Epithelial cell of proximal tubule (primary cell): ENCODE measurements at places on chromosomes 4 and X.

DNA sequence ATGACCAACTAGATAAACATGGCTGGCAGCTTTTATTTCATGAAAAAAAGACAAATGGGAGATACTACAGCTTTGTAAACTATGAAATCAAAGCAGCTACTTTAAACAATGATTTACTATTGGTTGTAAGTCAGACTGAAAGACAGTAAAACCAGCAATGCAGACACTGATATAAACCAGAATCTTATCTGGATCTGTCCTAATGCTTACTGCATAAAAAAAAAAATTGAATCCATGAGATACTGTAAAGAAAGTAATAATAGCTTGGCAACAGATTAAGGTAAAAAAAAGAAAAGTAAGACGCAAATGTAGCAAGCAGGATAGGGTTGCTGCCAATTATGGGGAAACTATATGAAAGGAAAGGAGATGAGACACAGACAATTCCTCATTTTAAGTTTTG lies 7.3 kb downstream of the LCORL start:
- DNase-seq = no peak

- DNase-seq = no peak
Measured at GRCh38 chr4:152479428-152480026, 56.4 kb downstream of the FBXW7 start.

GRCh38 chr4:15883610-15884243 lies 54.8 kb downstream of the FGFBP1 start:
- no peak for DNase-seq

- no peak for DNase-seq
Measured at GRCh38 chr4:109608879-109609278, 48.8 kb downstream of the MCUB start.

GRCh38 chr4:138894709-138895108 lies 120.9 kb upstream of the NOCT start:
- DNase-seq = no peak

GRCh38 chr4:3527914-3528876 lies 4.0 kb downstream of the LRPAP1 start:
- no peak for DNase-seq

GRCh38 chr4:6826781-6827508 lies 44.4 kb downstream of the KIAA0232 start:
- DNase-seq = no peak

- no peak for DNase-seq
Measured at GRCh38 chr4:24867766-24868296, 45.0 kb downstream of the CCDC149 start.

DNA sequence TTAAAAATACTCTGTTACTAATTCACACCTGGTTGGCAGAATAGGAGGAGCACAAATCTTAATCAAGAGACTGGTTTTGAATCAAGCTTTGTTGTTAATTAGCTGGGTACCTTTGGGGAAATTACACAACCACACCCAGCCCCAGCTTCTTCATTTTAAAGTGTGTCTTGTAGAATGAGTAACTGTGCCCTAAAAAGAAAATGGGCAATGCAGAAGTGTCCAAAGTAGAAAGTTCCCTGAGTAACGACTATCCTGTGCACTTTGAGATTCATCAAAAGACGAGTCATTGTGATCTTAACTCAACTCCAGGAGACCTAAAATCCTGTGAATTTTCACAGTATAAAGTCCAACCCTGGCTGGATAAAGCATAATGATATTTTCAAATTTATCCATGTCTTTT lies 792.3 kb upstream of the HS3ST1 start:
- no peak for DNase-seq

DNA sequence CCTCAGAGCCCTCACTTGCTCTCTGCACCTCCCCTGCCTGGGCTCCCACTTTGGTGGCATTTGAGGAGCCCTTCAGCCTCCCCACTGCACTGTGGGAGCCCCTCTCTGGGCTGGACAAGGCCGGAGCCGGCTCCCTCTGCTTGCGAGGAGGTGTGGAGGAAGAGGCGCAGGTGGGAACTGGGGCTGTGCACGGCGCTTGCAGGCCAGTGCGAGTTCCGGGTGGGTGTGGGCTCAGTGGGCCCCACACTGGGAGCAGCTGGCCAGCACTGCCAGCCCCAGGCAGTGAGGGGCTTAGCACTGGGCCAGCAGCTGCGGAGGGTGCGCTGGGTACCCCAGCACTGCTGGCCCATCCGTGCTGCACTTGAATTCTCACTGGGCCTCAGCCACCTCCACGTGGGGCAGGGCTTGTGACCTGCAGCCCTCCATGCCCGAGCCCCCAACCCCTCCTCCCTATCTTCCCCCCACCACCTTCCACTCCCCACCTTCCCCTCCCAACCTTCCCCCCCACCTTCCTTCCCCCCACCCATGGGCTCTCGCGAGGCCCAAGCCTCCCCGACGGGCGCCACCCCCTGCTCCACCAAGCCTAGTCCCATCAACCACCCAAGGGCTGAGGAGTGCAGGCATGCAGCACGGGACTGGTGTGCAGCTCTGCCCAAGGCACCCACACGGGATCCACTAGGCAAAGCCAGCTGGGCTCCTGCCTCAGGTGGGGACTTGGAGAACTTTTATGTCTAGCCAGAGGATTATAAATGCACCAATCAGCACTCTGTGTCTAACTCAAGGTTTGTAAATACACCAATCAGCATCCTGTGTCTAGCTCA lies 113.5 kb upstream of the BEND4 start:
- DNase-seq = no peak

DNA sequence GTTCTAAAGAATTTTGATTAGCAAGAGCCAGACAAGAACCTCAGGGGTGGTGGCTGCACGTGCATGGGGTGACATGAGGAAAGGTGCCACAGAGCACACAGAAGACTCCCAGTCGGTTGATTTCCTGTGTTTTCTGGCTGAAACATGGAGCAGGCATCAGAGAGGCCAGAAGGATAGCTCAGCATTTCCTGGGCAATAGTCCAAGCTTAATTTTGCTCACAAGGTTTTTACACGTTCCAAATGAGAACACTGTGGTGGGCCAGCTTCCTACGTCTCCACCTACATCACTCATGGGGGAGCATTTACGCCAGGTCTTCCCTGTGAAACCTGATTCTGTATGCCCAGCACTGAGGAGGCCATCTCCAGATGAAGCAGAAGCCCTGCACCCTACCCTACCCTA lies 212.5 kb upstream of the CLNK start:
- no peak for DNase-seq

- peak; percentile 75 for DNase-seq
Measured at GRCh38 chr4:150664935-150665334, 83.0 kb downstream of the MAB21L2 start.

GRCh38 chrX:124212622-124213021 lies 119.8 kb upstream of the TEX13D start:
- DNase-seq = no peak

- DNase-seq = no peak
Measured at GRCh38 chrX:75038925-75039324, 113.7 kb upstream of the NEXMIF start.

- DNase-seq = no peak
Measured at GRCh38 chr4:163772238-163772637, 277.7 kb downstream of the TMA16 start.

DNA sequence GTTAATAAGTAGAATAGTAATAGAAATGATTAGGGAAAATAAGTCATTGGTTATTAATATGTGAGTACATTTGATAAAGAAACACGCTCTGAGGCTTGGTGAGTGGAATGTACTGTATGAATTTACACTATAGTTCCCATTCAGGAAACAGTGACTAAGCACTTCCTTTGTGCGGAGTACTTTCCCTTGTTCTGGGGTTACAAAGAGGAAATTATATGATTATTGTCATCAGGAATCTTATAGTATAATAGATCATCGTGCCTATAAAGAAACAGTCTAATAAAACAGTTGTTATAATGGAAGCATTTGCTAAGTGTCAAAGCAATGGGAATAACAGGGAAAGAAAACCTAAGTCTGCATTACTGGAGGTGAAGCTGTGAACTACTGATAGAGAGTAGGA lies 138.0 kb downstream of the RPA4 start:
- DNase-seq = no peak

GRCh38 chr4:169761846-169762245 lies 4.1 kb upstream of the HPF1 start:
- no peak for DNase-seq

- DNase-seq = no peak
Measured at GRCh38 chrX:2696698-2697215, 5.7 kb downstream of the CD99 start.

GRCh38 chr4:120418146-120418545 lies 351.5 kb upstream of the MAD2L1 start:
- DNase-seq = no peak

DNA sequence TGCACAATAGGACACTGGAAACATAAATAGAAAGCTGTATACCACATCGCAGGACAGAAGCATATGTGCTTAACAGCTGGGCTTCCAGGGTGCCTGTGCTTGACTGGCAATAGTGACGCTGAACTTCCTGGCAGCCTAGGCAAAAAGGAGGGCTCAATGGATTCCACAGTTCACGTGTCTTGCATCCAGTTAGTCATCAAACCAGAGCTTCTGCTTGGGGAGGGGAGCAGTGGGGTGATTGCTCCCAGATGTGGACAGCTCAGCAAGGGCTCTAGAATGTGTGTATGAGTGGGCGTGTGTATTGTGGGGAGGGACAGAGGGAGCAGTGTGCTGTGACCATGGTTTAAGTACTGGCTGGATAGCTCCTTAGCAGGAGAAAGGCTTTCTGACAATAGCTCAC lies 2.3 kb downstream of the PRRG3 start:
- DNase-seq = no peak

- no peak for DNase-seq
Measured at GRCh38 chrX:48511560-48511959, 2.8 kb downstream of the PORCN start.

DNA sequence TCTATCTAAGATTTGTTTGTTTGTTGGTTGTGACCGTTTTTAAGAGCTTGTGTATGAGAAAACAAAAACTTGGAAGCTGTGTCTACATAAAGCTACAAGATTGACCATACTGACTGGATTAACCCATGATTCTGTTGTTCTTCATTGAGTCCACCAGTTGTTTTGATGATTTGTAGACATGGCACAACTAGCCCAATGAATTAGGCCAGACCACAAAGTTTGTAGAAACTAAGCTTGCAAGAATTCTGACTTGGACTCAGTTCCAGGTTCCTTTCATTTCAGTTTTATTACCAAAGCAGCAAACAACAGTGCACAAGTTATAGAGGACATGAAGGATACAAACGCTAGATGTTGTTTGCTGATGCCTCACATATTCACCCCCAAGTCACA lies 119.3 kb downstream of the RASGEF1B start:
- DNase-seq = no peak

DNA sequence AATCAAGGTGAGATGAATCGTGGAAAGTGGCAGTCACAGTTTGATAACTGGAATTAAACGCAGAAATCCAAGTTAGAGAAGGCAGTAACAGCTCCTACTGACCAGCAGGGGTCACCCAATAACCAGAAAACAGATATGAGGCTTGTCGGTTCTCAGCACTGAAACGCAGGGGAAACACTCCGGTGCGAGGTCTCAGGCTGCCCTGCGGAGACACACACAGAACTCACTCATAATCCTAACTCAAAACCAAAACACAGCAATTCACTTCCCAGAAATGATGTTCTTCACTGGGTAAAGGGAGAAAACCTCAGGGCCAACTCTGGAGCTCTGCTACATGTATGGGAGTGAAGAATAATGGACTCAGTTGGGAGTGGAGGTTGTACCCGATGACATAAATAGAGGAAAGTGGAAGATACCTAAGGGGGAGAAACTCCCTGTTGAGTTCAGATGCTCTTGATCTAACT lies 384.4 kb downstream of the RAPGEF2 start:
- peak; percentile 20 for DNase-seq

DNA sequence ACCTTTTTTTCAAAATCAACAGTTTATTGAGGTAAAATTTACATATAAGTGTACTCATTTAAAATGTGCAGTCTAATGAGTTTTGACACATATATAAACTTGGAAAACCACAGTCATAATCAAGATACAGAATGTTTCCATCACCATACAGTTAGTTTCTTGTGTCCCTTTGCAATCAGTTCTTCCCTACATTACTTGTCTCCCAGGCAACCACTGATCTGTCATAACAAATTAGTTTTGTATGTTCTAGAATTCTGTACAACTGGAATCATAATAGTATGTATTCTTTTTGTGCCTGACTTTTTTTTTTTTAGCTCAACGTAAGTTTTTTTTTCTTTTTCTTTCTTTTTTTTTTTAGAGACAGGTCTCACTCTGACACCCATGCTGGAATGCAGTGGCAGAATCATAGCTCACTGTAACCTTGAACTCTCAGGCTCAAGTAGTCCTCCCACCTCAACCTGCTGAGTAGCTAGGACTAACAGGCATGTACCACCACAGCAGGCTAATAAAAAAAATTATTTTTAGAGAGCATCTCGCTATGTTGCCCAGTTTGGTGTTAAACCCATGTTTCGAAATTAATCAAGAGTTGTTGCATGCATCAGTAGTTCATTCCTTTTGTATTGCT lies 26.9 kb downstream of the ARFIP1 start:
- DNase-seq = no peak

DNA sequence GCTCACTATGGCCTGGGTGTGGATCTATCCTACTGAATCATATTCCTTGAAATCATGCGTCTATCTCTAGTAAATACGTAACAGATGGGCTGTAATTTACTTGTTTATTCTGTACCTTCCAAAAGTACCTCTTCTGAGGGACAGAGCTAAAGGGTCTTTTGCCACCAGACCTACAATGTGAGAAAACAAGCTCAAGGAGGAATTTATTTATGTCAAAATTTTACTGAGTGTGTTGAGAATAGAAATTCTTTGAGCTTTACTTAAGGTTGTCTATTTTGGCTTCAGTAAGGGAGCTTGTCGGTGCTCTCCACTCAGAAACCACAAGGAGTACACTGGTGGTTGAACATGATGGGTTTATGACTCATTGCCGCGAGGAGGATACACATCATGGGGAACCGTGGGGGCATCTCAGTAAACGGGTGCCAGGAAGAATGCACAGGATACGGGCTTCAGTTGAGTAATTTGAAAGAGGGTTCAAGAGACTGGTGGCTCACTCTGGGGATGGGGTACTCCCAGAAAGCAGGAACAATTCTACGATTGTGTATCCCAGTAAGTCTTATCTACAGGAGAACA lies 3.0 kb downstream of the ANK2 start:
- DNase-seq = no peak

DNA sequence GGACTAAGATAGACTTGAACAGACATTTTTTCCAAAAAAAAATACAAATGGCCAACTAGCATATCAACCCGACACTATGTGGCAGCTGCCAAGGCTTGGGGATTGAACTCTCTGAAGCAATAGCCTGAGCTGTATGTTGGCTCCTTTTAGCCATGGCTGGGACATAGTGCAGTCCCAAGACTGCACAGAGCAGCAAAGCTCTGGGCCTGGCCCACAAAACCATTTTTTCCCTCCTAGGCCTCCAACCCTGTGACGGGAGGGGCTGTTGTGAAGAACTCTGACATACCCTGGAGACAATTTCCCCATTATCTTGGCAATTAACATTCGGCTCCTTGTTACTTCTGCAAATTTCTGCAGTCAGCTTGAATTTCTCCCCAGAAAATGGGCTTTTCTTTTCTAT lies 50.1 kb downstream of the CISD2 start:
- DNase-seq = no peak

DNA sequence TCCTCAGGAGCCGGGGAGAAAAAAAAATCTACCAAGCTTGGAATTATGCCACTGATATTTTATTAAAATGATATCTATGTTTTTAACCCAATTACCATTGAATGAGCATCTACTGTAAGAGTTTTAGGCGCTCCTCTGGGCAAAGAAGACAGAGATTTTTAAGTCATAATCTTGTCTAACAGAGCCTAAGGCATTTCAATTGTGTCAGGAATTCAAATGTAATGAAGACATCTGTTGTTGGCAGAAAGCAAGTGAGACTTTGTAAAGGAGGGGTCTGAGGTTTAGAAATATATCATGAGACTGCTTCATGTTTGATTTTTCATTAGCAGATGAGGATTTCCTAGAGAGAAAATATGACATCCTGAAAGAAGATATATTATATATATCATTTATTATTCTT lies 1158.1 kb downstream of the FSTL5 start:
- DNase-seq = no peak
